ENCODE measurements at places on chromosomes 7 and 10.

DNA sequence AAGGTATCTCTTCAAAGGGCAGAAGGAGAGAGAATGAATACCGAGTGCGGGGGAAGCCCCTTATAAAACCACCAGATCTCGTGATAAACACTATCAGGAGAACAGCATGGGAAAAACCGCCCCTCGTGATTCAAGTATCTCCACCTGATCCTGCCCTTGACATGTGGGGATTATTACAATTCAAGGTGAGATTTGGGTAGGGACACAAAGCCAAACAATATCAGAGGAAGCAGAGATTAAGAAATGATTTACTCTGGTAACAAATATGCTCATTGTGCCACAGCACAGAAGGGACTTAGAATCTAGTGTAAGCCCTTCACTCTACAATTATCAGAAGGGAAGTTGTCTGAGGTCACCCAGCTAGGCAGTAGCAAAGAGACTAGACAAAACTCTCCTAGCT is 40.1 kb upstream of the ZNRF2 start:
- no peak for DNase-seq

GRCh38 chr7:92645114-92646061 is 55.2 kb upstream of the FAM133B start:
- DNase-seq = no peak

DNA sequence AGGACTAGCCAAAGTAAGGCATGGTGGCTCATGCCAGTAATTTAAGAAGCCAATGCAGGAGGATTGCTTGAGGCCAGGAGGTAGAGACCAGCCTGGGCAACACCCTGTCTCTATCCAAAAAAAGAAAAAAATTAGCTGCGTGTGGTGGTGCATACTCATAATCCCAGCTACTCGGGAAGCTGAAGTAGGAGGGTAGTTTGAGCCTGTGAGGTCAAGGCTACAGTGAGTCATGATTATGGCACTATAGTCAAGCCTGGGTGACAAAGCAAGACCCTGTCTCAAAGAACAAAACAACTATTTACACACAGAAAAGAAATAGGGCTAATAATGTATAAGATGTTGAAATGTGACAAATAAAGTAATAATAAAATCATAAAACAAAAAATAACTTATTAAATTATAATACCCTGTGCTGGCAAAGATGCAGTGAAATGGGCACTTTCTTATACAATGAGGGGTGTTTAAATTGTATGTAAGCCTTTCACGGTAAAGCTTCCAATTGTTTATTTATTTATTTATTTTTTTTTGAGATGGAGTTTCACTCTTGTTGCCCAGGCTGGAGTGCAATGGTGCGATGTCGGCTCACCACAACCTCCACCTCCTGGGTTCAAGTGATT is 175.2 kb downstream of the TPST1 start:
- peak; percentile 83 for DNase-seq

- no peak for DNase-seq
Observed at GRCh38 chr7:155358066-155358947, 60.6 kb downstream of the INSIG1 start.

DNA sequence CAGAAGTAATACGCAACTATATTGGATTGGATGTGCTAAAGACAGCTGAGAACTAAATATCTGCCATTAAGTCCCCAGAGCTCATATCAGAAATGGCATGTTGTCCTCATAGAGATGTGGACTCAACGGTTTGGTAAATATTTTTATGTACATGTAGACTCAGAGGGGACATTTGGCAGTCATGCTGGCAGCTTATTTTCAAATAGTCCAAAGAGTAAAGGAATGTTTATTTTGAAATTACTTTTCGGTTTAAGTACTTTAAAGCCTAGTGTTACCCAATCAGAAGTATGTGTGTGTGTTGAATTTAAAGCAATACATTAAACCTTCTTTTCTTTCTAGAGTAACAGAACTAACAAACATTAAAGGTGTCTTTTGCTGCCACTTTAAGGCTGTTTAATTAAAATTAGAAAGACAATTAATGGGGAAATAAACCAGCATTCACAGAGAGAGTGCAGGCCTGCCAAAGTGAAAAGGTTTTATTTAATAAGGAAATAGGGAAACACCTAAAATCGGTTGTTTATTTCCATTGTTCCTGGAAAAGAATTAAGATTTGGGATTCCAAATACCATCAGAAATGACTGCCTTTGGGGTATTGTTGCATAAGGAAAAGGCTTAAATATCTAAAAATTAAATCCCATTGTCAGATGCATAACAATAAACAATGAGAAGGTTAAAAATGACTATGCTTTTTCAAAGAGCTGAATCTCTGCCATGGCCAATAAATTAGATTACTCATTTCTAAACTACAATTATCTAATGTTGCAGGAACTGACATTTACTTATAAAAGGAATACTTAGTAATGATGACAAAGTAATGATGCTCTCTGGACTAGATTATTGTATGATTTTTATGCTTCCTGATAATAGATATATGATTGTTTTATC is 113.4 kb upstream of the AHR start:
- peak; percentile 70 for DNase-seq

DNA sequence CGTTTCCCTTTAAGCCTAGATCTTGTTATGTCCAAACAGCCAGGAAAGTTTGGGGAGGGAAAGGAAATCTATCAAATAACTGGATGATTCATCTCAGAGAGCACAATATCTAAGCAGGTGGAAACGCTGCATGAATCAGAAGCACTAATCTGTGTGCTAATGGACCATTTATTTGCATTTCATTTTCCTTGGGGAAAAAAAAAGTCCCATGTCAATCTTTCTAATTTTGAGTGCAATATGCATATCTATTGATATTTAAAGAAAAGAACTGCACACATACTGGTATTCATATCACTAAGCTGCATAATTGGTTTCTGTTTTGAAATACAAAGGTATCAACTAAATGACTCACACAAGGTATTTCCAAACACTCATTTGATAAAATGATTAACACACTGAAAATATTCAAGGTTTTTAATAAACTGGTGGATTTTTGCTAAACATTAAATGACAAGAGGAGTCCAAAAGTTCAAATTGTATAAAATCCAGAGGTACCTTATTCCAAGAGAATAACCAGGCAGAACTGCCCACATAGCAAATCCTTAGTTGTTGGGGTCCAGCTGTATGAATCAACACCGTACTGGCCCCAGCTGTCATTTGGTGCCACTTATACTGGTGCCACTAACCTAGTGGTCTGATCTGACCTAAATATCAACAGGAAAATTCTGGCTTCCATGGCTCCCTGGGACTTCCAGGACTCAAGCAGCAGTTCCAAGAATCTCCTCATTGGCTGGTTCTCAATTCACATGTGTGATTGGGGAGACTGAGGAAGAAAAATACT is 122.2 kb upstream of the SP4 start:
- DNase-seq = no peak

- DNase-seq = no peak
Observed at GRCh38 chr7:22255342-22255741, 101.6 kb downstream of the RAPGEF5 start.

DNA sequence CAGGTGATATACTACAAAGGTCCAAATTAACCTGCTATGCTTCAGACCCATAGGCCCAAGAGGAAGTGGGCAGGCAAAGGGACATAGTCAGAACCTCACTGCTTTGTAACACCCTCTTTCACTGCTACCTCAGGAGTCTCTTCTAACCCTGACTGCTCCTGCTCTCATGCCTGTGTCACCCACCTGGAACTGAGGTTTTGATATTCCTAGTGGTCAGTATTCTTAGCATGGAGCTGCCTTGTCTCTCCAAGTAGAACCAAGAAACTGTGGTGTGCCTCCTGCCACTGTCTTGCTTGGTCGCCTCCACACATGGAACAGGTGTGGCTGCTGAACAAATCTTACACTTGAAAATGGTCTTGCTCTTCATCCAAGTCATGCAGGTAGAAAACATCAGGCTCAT is 677.5 kb downstream of the XPNPEP1 start:
- no peak for DNase-seq

DNA sequence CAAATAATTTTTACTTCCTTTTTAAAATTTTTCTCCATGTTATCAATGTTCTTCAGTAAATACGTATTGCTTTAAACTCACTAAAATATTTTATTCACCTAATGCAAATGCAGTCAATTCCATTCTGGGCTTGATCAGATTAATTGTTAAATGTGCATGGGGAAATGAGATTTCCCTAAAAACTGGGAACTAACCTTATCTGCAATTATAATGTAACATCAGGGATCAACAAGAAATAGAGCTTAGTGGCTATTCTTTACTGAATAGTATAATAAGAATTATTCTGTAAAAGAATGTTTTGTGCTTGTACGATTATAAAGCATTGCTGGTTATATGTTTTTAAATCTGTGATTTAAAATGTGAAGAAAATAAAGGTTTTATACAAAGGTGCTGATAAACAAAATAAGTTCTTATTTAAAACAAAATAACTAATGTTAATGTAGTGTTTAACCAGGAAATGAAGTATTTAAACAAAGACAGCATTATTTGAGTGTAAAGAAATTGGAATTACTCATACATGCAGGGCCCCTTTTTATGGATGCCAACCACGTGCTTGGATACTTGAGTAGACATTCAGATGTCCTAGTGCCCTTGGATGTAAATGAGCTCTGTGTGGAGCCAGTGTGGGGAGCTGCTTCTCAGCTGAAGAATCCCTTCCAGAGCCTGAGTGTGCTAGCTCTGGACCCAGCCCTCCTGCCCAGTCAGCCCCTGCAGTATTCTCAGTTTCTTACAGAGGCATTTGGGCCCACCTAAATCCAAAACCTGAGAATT is 84.2 kb downstream of the REEP3 start:
- DNase-seq = no peak

- DNase-seq = peak; percentile 7
Observed at GRCh38 chr10:68284062-68285001, 47.5 kb upstream of the HNRNPH3 start.
